ENCODE measurements at places on chromosomes 3 and 15. TPM values are rescaled to one million over a fixed set of nuclear protein-coding genes. Genes with fewer than 3 reads are reported as not detected.

FSIP1 gene
- total RNA-seq = 8.1 TPM

ASB14 gene
- total RNA-seq = not detected

DNA sequence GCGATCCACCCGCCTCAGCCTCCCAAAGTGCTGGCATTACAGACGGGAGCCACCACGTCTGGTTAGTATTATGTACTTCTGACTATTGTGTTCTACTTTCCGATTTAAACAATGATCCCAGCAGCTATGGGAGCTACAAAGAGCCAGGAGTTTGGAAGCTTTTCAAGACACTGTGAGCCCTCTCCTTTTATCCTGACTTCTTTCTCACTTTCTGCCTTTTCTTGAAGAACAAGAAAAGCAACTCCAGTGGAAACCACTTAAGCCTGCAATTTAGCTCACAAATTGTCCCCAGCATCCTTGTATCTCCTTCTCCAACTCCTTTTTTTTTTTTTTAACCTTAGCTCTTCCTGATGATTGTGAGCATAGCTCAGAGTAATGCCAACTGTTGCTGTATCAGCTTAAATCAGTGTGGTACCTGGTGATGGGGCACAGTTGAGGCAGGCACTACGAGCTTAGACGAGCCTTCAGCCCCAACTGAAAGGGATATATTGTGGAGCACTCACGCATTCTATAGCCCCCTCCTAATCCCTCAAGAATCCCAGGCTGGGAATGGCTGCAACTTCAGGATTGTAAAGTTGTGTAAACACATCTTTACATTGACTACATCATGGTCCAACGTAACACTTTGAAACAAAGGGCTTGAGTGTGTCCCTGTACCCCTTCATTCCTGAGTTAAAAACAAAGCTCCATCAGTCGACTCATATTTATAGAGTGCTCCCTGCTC, 677.0 kb downstream of the FHIT start:
- H3K27ac ChIP-seq = no peak overlapping the region
- no peak overlapping the region for H3K4me3 ChIP-seq
- H3K36me3 ChIP-seq = no peaks in the 10 kb centered on the region
- H3K27me3 ChIP-seq = no peaks in the 10 kb centered on the region

DNA sequence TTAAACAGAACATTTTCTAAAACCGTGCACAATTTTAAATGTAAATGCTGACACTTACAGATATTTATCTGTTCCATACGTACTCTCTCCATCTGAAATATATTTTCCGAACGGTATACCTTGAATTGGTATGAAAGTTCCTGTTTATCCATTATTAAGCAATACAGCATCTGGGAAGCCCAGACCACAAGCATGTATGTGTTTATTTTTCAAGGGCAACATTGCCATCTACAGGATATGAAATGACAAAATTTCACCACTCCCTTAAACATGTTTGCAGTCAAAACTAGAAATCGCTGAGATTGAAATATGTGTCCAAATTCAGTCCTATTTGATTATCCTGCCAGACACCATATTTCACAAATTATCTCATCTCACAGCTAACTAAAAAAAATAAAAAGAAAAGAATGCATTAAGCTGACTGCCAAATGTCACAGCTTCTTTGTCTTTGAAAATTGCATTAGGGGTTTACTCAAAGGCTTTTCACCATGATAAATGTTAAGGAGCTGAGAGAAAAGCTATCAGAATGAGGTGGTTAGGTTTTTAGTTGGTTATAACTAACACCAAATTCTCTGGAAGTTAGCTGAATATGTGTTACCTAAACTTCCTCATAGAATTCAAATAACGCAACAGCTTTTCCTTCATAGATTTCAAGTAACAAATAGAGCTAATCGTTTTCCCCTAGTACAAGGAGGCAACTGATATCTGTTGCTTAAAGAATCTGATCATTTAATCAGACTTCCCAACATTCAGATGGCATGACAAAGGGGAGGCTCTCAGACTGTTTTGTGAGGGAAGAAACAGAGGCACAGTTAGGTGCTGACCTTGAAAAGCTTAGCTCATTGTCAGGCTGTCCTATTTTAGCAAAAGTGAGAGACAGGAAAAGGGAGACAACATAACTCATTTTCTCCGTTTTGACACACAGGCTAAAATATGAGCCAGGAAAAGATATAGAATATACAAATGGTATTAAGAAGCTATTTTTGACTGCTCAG, 533.1 kb downstream of the TBL1XR1 start:
- no peaks in the 10 kb centered on the region for H3K36me3 ChIP-seq
- no peaks in the 10 kb centered on the region for H3K27me3 ChIP-seq
- H3K4me1 ChIP-seq = peaks cover 20% of the 10 kb centered on the region
- H3K27ac ChIP-seq = no peak overlapping the region
- DNase-seq = no peak

DNA sequence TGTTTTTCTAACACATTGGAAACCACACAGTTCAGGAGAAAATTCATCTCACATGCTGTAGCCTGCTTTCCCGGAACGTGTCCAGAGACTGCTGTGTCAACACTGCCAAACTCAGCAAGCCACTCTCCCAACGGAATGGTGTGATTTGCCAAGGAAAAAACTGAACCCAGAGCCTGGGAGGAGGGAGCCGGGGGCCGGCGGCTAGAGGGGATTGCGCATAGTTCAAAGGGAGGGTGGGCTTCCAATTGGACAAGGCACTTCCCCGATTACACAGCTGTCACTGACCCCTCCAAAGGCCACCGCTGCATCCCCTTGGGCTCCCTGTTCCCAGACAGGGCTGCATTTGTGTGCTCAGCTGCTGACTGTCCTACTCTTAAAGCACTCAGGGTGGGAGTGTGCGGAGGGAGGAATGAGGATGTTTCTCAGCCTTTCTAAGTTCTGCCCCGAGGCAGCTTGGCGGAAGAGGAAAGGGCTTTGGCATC, 256.2 kb downstream of the ZNF621 start:
- H3K36me3 ChIP-seq = no peaks in the 10 kb centered on the region
- peak; percentile 63 for DNase-seq
- peak overlapping the region; percentile 76 for H3K4me3 ChIP-seq

- DNase-seq = no peak
- H3K27me3 ChIP-seq = no peaks in the 10 kb centered on the region
- no peak overlapping the region for H3K27ac ChIP-seq
Measured at GRCh38 chr15:81895723-81896122, 150.1 kb downstream of the MEX3B start.

DNA sequence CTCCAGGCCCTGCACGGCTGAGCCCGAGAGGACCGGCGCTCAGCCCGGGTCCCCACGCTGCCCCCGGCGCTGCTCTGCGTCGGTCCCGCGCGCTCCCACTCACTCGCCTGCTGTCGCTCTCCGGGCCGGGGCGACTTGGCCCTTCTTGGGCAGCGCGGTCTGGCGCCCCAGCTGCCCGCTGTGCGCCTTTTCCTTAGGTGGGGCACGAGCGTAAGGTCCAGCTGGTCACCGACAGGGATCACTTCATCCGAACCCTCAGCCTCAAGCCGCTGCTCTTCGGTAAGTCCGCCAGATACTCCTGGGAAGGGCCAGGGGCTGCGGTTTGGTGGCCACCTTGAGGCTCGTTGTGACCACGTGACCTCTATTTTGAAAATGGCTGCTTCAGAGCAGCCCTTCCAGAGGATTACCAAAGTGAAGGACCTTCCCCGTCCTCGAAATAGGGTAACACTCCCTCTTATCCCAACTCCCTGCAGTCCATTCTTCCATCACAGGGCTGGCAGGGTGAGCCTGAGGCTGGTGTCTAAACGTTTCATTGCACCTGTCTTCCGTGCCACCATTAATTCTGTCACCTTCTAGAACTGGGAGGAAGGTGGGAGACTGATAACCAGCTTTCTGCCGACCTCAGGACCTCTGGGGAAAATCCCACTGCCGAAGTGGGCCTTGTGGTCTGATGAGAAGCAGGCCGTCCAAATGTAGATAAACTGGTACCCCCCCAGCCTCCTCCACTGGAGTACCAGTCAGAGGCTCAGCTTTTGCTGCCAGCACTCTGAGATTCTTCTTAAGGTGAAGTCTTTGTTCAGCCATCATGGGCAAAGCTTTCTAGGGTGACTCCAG, 812 bp downstream of the P4HTM start:
- peak overlapping the region; percentile 95 for H3K4me3 ChIP-seq
- no peaks in the 10 kb centered on the region for H3K27me3 ChIP-seq
- DNase-seq = no peak

- H3K36me3 ChIP-seq = no peaks in the 10 kb centered on the region
- peaks cover 11% of the 10 kb centered on the region for H3K4me1 ChIP-seq
- no peak overlapping the region for H3K27ac ChIP-seq
- DNase-seq = no peak
- H3K27me3 ChIP-seq = no peaks in the 10 kb centered on the region
- no peak overlapping the region for H3K4me3 ChIP-seq
Measured at GRCh38 chr3:117566926-117567325, 857.3 kb downstream of the TUSC7 start.

DNA sequence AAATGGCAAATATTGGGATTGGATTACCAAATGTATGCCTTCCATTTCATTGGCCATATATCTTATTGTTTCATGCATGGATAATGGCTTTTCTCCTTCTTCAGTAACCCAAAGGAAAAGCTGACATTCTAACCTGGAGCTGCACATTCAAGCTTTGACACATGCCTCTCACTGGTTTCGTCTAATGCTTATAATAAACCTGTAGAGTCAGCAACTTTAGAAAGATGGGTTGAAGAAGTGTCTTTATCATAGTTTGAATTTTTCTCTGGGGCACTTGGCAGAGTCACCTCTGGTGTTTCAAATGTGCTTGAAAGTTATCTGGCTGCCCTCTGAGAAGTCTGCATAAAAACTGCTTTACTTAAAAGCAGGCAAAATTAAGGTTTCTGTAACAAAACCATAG, 55.4 kb upstream of the GOLGA8A start:
- peaks cover 97% of the 10 kb centered on the region for H3K27me3 ChIP-seq
- peaks cover 6% of the 10 kb centered on the region for H3K36me3 ChIP-seq
- peaks cover 6% of the 10 kb centered on the region for H3K4me1 ChIP-seq
- H3K4me3 ChIP-seq = no peak overlapping the region

- no peak for DNase-seq
- H3K27me3 ChIP-seq = no peaks in the 10 kb centered on the region
- H3K36me3 ChIP-seq = no peaks in the 10 kb centered on the region
- no peak overlapping the region for H3K4me3 ChIP-seq
- no peaks in the 10 kb centered on the region for H3K4me1 ChIP-seq
Measured at GRCh38 chr15:39391230-39391629, 189.6 kb upstream of the THBS1 start.

DNA sequence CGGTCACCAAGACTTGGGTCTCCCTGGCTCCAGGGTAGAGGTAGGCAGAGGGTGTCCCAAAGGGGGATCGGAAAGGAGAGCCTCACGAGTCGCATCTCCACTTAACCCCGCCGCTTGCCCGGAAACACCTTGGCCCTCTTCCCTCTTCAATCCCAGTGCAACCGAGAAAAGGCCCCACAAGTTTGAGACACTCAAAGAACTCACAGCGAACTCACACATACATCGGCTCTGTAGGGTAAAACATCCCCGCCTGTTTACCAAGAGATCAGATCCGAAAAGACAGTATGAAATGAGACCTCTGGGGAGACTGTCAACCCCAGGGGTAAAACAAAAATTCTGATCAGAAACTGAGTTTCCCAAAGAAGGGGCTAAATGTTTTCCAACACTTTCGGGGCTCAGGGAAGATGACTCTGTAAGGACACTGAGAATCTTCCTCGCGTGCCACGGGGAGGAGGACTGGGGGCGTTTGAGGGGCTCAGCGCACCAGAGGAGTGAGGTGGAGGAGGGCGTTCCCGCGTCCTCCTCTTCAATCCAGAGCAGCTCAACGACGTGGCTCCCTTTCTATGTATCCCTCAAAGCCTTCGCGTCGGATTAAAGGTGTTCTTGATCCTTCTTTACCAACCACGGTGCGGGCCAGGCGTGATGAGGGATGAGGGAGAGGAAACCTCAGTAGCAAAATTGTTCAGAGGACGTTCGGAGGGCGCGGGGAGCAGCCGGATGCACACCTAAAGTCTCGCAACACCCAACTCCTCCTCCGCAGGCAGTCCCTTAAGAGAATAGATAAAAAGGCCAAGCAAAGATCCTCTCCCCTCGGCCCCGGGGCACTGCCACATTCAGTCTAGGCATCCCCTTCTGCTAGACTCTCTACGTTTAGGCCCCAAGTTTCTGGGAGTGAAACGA, 3.7 kb downstream of the WNT5A start:
- H3K36me3 ChIP-seq = peaks cover 3% of the 10 kb centered on the region
- H3K4me1 ChIP-seq = peaks cover 58% of the 10 kb centered on the region
- H3K4me3 ChIP-seq = peak overlapping the region; percentile 90
- peak; percentile 2 for DNase-seq
- H3K27me3 ChIP-seq = peaks cover 94% of the 10 kb centered on the region
- H3K27ac ChIP-seq = peak overlapping the region; percentile 21

Data from neural crest cell (in vitro differentiated cells).